ENCODE measurements at places on chromosomes 3 and 15.

DNA sequence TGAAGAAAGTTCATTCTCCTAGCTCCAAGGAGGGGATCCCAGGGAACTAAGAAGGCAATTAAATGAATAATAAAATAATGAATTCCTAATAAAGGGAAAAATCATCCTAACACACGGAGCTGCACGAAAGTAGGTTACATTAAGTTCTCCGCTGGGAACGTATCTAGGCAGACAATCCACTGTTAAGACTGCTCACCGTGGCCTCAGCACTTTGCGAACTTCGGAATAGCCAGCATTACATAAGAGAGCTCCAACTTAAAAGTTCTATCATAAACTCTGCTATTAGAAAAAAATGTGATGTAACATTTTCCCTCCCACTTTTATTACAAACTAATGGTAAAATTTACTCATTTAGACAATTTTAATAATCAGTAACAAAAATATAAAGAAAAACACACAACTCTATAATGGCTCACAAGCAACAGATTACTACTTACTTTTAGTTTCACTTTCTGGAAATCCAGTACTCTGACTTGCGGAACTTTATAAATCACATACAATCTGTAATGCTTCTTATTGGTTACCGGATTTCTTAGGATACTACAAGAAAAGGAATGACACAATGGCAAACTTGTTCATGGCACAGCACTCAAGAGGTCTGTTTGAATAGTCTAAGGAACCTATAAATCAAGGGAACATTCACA lies 8.5 kb downstream of the SNRPA1 start:
- no peak for DNase-seq

DNA sequence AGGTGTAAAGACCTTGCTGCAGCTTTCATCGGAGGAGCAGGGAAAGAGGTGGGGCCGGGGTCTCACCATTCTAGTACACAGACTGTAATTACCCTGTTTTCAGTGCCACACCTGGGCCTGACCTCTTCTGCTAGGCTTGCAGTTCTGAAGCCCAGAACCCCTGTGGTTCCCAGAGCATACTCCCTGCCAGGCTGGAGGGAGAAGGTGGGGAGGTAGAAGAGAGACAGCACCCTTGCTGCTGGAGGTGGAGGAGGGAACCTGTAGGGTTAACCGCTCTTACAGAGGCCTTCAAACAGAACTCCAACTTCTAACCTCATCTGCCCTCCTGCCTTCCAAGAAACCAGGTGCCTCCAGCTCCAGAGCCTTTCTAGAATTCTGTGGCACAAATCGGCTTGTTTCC lies 27.0 kb downstream of the PCOLCE2 start:
- no peak for DNase-seq

- DNase-seq: no peak
These were observed 25.6 kb upstream of the ACAD9 start for GRCh38 chr3:128853826-128854225.

- DNase-seq: no peak
These were observed 51.0 kb downstream of the PHC3 start for GRCh38 chr3:170130532-170130931.

DNA sequence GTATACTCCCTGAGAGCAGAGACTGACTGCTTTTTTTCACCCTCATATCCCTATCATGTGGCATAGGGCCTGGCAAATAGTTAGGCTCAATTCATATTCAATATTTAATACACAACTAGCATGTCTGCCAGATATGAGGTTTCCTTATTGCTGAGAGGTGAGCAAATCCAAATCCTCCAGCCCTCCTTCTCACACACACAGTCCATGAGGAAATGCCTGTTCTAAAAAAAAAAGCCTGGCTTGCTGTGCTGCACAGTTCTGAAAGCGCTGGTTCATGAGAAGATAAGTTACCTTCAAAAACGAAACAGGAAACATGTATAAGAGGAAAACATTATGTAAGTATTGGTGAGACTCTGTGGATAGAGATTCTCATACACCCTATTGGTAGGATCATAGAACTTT lies 15.5 kb upstream of the ACAP2 start:
- no peak for DNase-seq

DNA sequence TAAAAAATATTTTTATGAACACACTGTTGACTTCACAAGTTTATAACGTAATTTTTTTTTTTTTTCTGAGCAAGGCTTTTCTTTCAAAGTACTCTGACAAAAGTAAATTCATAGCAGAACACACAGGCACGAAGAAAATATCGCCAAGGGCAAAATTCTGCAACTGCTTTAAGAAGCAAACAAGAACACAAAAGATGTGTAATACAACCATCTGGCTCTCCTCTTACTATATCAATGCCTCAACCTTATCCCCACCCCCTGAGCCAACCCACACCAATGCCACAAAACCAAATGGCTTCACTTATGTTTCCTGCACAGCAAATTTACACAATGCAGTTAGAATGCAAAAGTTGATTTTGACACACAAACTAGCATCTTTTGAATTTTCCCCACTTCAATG lies 274.2 kb downstream of the FOXP1 start:
- no peak for DNase-seq

- DNase-seq: no peak
These were observed 488.0 kb upstream of the SUCLG2 start for GRCh38 chr3:68142441-68142840.

DNA sequence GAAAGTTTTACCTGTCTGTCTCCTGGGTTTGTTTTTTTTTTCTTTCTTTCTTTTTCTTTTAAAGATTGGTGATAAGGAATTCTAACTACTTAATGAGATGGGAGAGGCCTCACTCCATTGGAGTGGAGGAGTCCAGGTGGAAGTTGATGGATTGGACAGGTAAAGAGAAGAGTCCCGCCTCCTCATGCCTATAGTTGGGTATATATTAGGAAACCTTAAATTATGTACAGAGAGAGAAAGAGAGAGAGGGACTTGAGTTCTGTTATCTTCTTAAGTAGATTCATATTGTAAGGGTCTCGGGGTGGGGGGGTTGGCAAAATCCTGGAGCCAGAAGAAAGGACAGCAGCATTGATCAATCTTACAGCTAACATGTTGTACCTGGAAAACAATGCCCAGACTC lies 158.2 kb downstream of the TP63 start:
- DNase-seq: no peak

- DNase-seq: no peak
These were observed 53.8 kb upstream of the MRPS22 start for GRCh38 chr3:139289860-139290524.

DNA sequence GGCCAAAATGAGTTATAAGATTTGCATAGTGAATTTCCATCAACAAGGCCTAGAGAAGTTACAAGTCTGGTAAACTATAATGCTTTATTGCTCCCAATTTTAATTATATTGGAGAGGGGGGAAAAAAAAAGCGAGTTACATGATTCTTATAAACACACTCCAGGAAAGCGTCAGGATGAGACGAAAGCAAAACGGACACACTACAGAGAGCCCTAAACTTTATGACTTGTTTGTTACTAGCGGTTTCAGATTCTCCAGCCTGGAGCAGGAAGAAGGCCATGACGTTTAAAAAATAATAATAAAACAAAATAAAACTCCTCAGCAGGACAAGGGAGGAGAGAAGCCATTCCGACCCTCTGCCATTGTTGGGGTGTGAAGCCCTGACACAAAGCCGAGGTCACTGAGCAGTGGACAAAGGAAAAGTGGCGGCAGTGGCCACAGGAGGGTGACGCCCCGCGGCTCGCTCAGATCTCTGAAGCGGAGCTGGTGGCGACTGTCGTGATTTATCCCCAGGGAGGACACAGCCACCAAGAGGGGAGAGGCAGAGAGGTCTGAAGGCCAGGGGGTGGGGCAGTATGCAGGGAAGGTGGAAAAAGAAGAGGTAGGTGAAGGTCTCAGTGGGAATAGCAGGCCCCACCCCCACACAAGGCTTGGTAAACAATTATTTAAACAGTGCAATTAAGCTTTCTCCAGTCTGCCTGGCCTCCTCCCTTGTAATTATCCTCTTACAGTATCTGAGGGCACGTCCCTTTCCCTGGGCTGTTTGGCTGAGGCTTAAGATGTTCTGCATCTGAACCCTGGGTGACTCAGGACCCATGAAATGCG lies 45.3 kb downstream of the ADAMTS9 start:
- DNase-seq: no peak

GRCh38 chr3:184486614-184487013 lies 75.0 kb upstream of the EPHB3 start:
- no peak for DNase-seq

GRCh38 chr15:91992945-91993344 lies 139.4 kb downstream of the SLCO3A1 start:
- DNase-seq: no peak

DNA sequence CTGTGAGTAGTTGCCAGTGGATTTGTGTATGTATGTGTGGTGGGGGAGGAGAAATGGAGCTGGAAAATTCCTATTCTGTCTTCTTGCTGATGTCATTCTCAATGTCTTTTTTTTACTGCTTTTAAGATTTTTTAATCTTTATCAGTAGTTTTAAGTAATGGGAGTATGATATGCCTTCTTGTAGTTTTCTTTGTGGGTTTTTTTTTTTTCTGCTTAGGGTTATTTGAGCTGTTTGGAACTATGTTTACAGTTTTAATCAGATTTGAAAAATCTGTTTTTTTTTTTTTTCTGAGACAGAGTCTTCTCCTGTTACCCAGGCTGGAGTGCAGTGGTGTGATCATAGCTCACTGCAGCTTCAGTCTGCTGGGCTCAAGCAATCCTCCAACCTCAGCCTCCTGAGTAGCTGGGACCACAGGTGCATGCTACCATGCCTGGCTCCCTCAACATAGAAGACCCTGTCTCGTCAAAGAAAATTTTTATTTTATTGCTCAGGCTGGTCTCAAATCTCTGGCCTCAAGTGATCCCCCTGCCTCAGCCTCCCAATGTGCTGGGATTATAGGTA lies 37.1 kb downstream of the RPL39L start:
- DNase-seq: no peak

Data from DMS79 (cell line).